GM23338 (cell line): ENCODE measurements at places on chromosomes 1 and 21.

GRCh38 chr1:19514391-19514831 lies 29.1 kb upstream of the CAPZB start:
- DNase-seq: no peak

DNA sequence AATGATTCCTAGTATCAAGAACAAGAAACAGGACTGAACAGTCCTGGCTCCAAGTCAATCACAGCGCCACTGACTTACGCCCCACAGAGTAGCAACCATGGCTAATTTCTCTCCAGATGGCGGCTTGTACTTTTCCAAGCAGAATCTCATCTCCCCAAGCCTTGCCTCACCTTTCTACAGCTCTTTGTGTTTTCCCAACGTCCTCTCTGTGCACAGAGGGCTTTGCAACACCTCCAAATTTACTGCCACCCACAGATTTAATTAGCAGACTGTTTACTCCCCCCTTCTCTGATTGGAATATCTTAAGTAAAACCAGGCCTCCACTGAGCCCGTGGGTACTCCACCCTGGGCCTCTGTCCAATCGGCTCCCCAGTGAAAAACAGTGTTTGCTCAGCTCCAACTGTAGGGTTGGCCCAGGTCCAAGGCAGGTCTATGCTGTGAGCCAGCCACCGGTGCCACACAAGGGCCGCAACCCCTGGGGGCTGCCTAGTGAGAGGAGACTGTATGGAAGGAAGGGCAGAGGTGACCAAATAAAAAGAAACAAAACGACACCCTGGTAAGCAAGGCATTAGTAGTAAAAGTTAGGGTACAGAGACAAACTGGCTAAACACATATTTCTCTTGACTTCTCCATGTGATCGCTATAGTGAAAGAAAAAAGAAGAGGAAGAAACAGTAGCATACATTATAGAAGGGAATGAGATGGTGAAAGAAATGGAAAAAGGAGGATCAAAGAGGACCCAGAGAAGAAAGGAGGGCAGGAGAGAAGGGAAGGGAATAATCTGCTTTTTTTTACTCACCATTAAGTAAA lies 128.4 kb upstream of the SOD1 start:
- DNase-seq: no peak

- DNase-seq: no peak
Observed at GRCh38 chr1:162303004-162303344, 73.7 kb downstream of the SPATA46 start.

GRCh38 chr1:163668472-163668871 lies 346.7 kb downstream of the NUF2 start:
- no peak for DNase-seq

GRCh38 chr1:197024460-197024859 lies 42.6 kb downstream of the F13B start:
- no peak for DNase-seq

DNA sequence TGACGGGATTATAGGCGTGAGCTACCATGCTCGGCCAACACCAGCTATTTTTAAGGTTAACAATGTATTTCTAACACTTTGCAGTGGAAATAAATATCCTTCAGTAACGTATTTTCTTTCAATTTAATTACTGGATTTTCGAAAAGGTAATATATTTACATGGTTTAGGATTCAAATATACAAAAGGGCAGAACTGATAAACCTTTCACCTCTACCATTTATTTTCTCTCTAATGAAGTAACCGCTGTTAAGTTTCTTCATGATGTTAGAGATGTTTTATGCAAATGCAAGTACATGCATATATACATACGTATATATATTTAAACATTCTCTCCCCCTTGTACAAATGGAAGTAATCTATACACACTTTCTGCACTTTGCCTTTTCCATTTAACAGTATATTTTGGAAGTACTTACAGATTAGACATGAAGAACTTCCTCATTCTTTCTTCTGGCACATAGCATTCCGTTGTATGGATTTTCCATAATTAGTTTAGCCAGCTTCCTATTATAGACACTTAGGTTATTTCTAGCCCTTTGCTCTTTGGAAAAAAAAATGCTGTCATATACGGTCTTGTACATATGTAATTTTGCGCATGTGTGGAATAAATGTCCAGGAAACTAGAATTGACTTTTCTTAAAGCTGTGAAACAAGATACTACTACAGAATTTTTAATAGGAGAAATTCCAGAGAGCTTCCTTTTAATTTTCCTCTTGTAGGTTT lies 14.9 kb upstream of the HJV start:
- no peak for DNase-seq

- DNase-seq: peak; percentile 39
Observed at GRCh38 chr1:53172426-53173128, 24.0 kb upstream of the CPT2 start.

DNA sequence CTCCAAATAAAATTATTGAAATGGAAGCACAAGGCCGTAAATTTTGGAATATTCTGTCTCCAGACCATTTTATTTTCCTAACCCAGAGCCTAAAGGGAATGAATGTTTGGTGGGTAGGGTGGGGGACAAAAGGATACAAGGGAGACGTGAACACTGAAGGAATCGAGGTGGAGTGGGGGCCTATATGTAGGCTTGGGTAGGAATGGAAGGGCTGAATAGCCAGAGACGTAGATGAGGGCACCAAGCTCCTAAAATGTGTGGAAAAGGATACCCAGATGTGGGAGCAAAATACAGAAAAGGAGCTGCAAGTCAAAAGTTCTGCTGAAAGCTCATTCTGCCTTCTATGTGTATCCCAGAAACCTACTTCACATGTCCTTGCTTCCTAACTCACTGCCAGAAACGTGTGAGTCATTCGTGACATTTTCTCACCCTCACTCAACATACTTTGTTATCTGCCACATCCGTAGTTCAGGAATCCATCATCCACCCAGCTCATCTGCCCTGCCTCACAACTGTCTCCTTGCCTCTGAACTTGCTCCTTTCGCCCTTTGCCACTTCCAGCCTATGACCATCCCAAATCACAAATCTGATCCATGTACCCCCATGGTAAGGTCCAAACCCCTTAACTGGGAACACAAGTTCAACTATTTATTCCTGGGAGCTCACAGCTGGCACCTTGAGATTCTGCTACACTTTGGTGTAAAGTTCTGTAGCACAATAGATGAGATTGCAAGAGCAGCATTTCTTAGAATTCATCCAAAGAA lies 84.1 kb upstream of the PRDX6 start:
- no peak for DNase-seq

DNA sequence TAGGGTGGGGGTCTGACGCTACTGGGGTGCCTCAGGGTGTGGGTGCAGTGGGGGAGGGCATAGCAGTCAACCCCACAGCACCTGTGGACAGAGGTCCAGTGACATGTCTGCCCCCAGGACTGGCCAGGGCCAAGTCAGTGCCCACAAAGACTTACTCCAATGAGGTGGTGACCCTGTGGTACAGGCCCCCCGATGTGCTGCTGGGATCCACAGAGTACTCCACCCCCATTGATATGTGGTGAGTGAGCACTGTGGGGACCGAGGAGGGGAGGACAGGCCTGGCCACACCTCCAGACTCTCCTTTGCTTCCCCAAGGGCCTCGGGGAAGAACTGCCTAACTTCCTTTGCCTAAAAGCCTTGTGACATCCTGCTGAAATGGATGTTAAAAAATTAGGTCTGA lies 23.5 kb downstream of the CDK18 start:
- no peak for DNase-seq

DNA sequence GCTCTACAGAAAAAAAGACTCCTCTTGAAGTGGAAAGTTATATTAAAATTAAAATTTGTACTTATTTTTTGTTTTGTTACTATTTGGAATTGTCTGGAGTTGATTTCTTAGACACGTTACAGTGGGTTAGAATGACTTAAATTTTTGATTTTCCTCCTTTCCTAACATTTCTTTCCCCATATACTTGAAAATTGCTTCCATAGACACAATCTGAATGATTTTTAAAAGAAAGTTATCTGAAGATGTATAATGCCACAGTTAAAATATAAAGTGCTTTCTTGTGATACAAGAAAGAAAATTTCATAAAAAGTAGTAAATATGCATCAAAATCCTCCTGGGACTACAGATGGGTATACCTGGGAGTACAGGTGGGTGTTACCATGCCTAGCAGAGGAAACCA lies 2.3 kb downstream of the HS2ST1 start:
- DNase-seq: no peak

DNA sequence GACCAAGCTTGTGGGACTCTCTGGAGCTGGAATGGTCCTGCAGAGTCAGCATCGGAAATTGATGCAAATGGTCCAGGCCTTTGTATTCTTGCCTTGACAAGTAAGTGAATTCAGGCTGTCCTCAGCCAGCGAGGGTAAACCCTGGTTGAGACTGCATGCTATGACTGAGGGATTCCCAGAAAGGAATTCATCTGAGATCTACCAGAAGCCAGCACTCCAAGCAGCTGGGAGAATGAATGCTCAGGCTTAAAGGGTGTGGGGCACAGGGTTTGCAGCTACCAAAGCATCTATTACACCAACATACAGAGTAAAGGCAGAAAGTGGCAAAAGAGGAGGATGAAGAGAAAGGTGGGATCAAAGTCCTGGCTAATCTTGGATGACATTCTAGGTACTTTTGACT lies 257.0 kb upstream of the LYPLAL1 start:
- no peak for DNase-seq

GRCh38 chr21:33387294-33387693 lies 15.9 kb upstream of the IFNGR2 start:
- DNase-seq: no peak

- DNase-seq: no peak
Observed at GRCh38 chr1:226176870-226177269, 9.7 kb downstream of the ACBD3 start.

- DNase-seq: peak; percentile 52
Observed at GRCh38 chr1:11691928-11692711, 610 bp downstream of the DRAXIN start.
